ENCODE measurements at places on chromosomes 5 and 9. TPM values are rescaled to one million over a fixed set of nuclear protein-coding genes. Genes with fewer than 3 reads are reported as not detected.

PCDH12 gene
- total RNA-seq, result 0.76 TPM

BTNL3 gene
- total RNA-seq, result not detected

IFNA13 gene
- total RNA-seq, result not detected

SLC4A9 gene
- 0.56 TPM for total RNA-seq

IFNA2 gene
- total RNA-seq, result not detected

OR1J2 gene
- total RNA-seq, result not detected

TXNDC8 gene
- not detected for total RNA-seq

STPG3 gene
- not detected for total RNA-seq

TLX3 gene
- total RNA-seq, result not detected

PDGFRB gene
- total RNA-seq, result 43.5 TPM

NKD2 gene
- 9.5 TPM for total RNA-seq

Data from suprapubic skin (tissue), 4 donors.